ENCODE measurements at places on chromosomes 12 and 14.
A peak's percentile ranks its signal among the peaks of the same experiment; 100 is the strongest.

- DNase-seq, result no peak
These were observed 13.9 kb upstream of the EGLN3 start for GRCh38 chr14:33964599-33965317.

GRCh38 chr12:132651444-132652100 is 33.0 kb downstream of the P2RX2 start:
- DNase-seq, result no peak

DNA sequence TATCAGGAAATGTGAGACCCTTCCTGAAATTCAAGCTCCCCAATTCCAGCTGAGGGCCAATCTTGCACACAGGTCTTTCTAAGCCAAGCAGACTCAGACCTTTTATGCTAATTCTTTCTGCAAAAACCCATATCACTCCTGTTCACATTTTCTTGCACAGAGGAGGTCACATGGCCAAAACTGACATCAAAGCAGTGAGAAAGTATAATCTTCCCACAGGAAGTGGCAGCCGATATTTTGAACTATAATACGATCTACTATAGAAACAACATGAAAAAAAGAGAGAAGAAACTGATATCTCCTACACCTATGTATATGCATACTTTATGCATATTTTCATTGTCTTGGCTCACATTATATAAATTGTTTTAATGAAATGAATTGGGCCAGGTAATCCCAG is 132.9 kb upstream of the SSTR1 start:
- no peak for DNase-seq

DNA sequence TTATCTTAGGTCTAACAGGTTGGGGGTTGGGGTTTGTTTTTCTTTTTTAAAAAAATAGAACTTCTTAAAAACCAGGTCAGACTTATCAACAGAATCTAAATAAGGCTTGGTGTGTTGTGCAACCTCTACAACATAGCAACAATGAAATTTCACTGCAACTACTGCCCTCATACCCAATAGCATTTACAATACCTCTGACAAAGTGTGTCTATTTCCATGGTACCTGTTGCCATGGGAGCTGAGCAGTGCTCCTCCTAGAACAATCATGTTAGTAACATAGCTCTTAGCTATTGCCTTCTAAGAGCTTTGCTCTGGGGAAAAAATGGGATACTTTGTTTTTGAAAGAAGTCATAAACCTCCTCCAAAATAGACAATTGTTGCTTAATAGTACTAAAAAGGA is 103.3 kb upstream of the CCDC175 start:
- DNase-seq, result no peak

- no peak for DNase-seq
These were observed 51.7 kb upstream of the MYF6 start for GRCh38 chr12:80655751-80656150.

- no peak for DNase-seq
These were observed 55.7 kb upstream of the ABCD2 start for GRCh38 chr12:39675263-39675662.

GRCh38 chr14:79161571-79161970 is 991.4 kb downstream of the NRXN3 start:
- DNase-seq, result no peak

DNA sequence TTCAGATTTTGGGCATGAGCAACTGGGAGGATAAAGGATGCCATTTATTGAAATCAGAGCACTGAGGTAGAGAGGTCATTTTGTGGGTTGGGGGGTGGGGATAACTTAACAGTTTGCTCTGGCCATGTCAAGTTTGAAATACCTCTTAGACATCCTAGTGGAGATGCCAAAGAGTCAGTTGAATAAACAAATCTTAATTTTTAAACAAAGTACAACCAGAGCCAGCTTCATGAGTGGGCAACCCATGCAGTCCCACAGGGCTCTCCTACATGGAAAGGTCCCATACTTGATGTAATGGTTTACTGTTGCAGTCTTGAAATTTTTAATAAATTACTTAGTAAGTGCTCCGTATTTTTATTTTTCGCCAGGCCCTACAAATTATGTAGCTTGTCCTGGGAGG is 81.2 kb downstream of the ANO4 start:
- no peak for DNase-seq

DNA sequence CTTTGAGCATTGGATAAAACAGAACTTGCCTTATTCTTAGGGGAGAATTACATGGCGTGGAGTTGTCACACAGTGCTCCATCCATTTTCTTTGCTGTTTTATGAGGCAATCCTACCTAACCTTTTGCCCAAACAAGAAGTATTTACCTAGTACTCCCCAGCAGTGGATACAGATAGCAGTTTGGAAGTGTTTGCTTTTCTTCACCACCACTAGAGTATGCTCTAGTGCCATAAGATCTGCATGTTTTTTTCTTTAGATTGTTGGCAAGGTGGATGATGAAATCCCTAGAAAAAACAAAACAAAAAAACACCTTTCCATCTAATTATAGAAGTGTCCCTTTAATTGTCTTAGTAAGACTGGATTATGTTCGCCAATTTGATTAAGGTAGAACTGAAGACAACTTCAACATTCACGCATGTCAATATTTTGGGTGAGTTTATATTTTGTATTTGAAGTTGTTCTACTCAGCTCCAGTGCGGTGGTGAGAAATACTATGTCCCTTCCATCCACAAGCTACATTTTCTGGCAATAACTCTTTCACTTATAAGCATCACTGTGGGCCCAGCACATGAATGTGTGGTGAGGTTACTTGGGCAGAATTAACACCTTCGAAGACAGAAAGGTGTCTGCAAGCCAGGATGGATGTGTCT is 23.6 kb upstream of the TMEM260 start:
- no peak for DNase-seq

- no peak for DNase-seq
These were observed 231.2 kb downstream of the VRK1 start for GRCh38 chr14:97028382-97028781.

DNA sequence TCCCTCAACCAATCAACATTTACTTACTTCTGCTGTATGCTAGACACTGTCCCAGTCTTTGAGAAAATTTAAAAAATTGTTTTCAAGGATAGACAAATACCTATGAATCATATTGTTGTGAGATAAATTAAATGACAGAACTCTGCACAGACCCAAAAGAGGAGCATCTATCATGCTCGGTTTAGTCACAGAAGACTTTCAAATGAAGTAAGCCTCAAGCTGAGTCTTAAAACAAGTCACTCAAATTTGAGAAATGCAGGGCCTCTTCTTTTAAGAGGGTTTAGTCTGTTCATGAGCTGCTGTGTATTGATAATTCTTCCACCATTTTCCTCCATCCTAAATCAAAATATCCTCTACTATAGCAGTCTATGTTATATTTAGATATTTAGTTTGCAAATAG is 24.4 kb upstream of the COCH start:
- no peak for DNase-seq

GRCh38 chr12:27336282-27336653 is 3.6 kb downstream of the BMAL2 start:
- no peak for DNase-seq

DNA sequence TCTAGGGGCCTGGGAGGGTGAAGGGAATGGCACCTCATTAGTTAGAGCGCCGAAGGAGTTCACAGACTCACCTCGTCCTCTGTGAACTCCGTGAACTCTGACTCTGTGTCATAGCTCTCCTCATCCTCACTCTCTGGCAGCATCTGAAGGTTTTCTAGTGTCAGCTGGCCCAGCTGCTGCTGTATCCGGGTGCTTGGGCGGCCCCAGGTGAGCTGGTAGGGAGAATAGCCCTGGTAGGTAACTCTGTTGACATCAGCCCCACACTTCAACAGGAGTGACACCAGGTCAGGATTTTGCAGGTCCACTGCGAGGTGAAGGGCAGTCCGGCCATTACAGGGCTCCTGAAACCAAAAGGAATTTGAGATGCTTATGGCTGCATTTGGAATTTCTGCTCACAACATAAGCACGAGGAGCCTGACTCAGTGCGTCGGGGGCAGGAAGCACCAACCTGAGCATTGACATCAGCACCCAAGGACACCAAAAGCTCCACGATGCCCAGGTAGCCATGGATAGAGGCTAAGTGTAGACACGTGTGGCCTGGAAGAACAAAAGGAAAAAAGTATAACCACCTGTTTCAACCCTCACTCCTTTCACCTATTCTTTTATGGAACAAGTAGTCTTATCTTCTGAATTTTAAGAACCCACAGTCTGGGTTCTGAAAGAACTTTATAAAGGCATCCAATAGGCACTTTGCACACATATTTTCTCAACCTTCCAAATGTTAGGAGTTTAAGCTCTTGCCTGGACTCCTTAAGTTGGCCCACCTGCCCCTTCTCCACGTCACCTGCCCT is 2.0 kb downstream of the NFKBIA start:
- peak; percentile 49 for DNase-seq

- DNase-seq, result no peak
These were observed 34.6 kb downstream of the PHLDA1 start for GRCh38 chr12:75996861-75997447.

- DNase-seq, result no peak
These were observed 39.6 kb upstream of the TRAF3 start for GRCh38 chr14:102737402-102738372.

DNA sequence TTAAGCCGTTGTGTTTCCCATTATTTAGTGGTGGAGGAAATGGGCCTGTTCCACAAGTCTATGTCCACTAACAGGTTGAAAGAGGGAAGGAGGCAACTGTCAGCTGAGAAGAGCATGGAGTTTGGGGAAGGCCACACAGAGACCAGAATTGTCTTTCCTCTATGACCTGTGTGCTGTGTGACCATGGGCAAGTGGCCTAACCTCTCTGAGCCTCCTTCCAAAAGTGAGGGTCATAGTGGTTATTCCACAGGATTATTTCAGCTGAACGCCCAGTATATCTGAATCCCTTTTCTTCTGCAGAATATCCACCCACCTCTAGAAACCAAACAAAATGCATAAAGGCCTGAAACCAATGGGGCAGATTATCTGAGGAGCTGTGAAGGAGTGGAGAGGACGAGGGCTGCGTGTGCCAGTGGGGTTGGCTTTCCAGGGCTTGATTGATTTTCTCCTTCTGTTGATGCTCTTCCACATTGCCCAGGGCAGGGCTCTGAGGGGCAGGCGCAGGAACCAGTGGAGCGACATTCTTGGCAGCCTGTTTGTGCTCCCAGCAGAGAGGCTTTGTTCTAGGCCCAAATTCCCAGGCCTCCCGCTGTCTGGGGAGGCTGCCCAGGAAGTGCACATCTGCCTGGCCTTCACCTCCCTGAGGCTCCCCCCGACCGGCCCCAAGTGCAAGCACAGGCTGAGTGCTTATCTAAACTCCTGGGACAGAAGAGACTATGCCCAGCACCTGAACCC is 452.7 kb downstream of the BCL11B start:
- no peak for DNase-seq

- DNase-seq, result no peak
These were observed 121.7 kb upstream of the CAND1 start for GRCh38 chr12:67147447-67147846.

- DNase-seq, result no peak
These were observed 18.9 kb upstream of the DIABLO start for GRCh38 chr12:122244565-122245371.

DNA sequence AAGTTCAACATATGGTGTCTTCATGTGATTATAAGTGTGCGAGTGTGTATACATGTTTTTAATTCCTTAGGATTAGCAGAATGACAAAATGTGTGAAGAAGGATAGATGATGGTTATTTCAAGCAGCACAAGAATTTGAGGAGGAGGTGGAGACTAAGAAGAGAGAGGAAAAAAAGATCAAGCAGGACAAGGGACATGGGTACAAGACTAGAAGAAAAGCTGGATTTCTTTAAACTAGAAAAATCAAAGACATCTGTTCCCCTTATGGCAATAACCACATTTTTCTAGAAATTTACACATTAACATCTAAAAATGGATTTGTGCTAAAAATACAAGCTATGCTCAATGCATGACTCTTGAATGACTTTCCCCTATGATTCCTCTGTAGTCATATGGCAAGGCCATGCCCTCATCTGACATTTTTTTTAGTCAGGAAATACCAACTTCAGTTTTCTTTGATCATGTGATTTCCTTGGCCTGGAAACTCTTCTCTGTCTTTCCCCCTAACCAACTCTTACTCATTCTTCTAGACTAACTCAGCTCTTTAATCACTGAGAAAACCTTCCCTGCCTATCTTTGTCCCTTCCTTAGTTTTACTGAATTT is 435.8 kb downstream of the NRXN3 start:
- no peak for DNase-seq

DNA sequence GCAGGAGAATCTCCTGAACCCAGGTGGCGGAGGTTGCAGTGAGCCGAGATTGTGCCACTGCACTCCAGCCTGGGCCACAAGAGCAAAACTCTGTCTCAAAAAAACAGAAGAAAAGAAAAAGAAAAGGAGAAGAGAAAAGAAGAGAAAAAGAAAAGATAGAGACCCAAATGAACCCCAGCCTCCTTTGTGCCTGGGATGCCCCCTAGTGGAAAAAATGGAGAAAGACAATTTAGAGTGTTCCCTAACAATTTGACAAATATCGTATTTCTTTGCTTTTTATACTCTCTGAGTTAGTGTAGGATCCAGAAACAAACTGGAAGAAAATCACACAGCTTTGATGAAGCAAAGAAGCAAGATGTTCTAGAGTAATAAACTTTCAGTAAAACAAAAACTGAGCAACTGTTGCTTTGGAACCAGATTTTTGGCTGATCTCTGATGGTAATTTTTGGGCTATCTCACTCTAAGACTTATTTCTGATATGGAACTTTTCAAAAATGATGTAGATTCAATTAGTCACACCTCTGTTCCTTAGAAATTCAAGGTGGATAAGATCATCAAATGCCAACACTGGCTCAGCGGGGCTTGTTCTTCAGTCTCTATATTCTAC is 18.6 kb upstream of the PRKAB1 start:
- DNase-seq, result no peak

GRCh38 chr12:96177013-96177412 is 17.2 kb upstream of the ELK3 start:
- DNase-seq, result peak; percentile 69

DNA sequence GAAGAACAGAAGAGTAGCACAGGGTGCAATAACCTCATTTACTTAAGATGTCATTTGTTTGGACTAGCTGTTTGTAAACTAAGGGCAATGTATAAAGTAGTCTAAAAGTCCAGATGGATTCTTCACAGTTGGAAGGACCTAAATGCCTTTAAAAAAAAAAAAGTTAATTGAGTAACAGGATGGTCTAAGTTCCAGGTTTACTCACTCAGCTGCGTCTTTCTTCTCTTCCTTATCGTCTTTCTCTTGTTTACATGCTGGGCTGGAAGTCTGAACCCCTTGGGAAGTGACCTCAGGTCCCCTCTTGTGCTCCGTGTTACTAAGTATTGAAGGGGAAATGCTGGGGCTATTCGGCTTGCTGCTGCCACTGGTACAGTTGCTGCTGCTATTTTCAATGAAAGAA is 82.5 kb downstream of the SH2B3 start:
- DNase-seq, result no peak

- DNase-seq, result no peak
These were observed 36.6 kb downstream of the KRT76 start for GRCh38 chr12:52740584-52740983.

- no peak for DNase-seq
These were observed 48.5 kb upstream of the TSPAN11 start for GRCh38 chr12:30878024-30878423.

DNA sequence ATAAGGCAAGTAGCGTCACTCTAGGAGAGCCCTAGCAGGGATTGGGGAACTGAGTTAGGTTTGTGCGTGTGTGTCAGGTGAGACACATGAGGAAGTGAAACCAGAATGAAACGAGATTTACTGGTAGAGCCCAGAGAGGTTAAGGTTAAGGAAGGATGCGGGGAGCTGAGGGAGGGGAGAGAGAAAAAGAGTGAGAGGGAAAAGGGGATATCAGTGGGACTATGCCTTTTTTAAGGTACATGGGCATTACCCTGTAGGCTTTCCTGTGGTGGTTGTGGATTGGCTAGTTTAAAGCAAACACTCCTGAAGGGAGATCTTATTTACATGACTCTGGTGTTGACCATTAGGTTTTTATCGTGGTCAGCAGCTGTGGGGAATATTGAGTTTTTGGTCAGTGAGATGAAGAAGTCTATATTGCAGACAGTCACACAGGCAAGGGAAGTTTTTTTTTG is 13.9 kb downstream of the ZDHHC17 start:
- no peak for DNase-seq

All from stimulated activated naive CD8-positive, alpha-beta T cell treated with anti-CD3 and anti-CD28 coated beads, Interleukin-15, Interleukin-2, amounts not matched to agents 100 U/mL and 50 U/mL, for 24 hours (primary cell).